ENCODE measurements at places on chromosomes 1 and 21.

- DNase-seq = no peak
Observed at GRCh38 chr1:148264374-148265276, 112.5 kb upstream of the NBPF11 start.

DNA sequence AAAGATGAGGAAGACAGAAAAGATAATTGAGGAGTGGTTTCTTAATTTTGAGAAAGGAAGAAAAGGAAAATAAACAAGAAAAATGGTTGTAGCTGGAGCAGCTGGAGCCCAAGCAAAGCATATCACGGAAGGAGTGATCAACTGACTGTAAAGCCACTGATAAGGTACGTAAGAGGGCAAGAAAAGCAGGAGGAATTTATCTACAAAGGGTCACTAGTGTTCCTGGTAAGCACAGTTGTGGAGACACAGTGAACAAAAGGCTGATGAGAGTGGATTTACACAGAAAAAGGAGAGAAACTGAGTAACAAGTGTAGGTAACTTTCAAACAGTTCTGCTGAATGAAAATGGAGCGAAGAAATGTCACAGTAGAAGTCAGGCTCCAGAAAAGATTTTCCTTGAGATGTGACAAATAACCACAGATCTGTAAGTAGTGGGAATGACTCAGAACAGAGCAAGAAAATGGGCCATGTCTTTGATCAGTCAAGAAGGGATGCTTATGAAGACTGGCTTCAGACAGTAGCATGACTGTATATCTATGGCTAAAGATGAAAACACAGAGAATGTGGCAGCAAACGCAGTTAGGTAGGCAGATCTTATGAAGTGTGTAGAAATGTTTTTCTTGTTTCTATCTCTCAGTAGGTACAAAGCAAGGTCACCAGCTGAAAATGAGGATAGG, 45.6 kb upstream of the RBM34 start:
- no peak for DNase-seq

DNA sequence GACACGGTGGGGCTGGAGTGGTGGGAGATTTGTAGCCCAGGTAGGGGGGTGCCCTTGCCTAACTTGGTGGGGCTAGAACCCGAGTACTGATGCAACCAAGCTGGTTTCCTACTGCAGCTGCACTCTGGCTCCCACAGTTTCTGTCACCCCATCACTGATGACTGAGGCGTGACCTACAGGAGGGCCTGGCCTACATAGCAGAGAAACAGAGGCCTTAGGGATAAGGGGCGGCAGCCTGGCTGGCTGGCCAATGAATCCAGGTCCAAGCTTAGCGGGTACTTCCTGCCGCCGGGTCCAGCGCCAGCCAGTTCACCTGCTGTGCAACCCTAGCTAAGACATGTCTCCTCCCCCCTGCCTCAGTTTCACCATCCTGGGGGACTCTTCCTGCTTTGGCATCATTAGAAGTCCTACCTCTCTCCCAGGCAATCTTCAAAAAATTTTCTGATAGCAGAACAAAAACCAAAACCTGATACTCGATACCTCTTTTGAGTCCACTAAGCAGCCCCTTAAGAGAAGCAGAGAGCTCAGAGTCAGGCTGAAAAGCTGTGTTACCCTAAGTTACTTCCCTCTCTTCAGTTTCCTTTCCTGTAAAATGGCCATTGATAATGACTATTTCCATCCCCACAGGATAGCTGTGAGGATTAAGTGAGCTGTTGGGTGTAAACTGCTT, 27.3 kb upstream of the RNF19B start:
- no peak for DNase-seq

DNA sequence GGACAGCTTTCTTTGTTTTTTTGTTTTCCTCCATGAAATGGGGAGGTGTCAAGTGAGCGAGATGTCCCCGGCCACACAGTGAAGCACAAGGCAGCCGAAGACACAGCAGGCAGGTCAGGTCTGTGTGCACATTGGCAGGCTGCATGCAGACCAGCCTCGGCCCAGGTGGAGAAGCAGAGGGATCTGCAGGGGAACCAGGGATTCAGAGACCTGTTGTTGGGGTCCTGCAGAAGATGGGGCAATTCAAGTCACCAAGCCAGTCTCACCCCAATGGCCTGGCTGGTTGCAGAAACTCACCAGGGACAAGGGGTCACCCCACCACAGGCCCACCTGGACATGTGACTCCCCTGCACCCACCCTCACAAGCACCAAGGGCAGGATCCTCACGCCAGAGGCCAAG, 4.0 kb upstream of the ABCG1 start:
- DNase-seq = no peak

DNA sequence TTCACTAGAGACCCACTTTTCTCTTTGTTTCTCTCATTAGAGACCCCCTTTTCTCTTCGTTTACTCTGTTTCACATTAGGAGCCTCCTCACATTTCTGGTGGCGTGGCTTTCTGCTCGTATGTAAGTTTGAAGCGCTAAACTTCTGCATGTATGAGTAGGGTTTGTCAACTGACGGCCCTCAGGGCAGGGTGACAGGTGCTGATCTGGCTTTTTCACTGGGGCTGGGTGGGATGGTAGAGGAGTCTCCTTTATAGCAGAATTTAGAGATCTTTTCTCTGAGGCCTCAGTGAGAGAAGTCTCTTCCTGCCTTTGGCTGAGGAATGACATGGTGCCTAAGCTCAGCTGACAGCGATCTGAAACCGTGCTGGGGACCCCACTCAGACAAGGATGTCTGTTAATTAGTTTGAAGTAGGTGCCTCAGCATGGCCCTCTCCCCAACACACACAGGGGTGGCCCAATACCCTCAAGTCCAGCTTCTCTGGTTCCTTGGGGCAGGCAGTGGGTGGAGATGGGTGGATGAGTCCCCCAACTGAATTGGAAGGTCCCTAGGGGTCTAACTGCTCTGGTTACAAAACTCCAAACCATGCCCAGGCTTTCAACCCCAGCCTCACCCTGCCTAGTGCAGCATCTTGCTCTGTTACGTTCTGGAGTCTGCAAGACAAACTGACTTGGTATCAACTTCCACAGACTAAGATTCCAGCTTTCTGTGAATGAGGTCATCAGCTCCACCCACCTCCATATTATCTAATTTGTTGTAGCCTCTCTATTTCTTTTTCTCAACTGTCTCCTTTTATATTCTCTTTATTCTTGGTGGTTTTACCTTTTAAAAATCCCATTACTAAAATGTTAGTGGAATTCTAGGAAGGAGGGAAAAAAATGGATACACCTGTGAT, 3.2 kb downstream of the SLC1A7 start:
- no peak for DNase-seq

GRCh38 chr1:192592517-192592916, 16.9 kb downstream of the RGS1 start:
- no peak for DNase-seq

- DNase-seq = no peak
Observed at GRCh38 chr1:12345350-12346217, 115.8 kb downstream of the VPS13D start.

GRCh38 chr1:189496768-189497167, 980.9 kb downstream of the BRINP3 start:
- DNase-seq = no peak

DNA sequence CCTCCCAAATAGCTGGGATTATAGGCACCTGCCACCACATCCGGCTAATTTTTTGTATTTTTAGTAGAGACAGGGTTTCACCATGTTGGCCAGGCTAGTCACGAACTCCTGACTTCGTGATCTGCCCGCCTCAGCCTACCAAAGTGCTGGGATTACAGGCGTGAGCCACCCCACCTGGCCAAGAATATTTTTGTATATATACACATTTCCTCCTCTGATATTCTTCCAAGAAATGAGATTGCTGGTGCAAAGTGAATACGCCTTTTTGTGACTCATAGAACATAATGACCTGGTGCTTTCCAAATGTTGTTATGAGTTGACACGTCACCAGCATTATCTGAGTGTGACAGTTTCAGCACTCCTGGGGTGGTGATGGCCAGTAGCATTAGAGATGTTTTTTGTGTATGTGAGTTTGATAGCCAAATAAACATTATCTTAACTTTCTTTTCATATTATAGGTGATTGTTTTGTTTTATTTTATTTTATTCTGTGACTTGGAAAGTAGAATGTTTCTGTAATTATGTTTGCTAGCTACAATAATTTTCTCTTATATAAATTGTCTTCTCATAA, 54.9 kb downstream of the KCNK1 start:
- no peak for DNase-seq

DNA sequence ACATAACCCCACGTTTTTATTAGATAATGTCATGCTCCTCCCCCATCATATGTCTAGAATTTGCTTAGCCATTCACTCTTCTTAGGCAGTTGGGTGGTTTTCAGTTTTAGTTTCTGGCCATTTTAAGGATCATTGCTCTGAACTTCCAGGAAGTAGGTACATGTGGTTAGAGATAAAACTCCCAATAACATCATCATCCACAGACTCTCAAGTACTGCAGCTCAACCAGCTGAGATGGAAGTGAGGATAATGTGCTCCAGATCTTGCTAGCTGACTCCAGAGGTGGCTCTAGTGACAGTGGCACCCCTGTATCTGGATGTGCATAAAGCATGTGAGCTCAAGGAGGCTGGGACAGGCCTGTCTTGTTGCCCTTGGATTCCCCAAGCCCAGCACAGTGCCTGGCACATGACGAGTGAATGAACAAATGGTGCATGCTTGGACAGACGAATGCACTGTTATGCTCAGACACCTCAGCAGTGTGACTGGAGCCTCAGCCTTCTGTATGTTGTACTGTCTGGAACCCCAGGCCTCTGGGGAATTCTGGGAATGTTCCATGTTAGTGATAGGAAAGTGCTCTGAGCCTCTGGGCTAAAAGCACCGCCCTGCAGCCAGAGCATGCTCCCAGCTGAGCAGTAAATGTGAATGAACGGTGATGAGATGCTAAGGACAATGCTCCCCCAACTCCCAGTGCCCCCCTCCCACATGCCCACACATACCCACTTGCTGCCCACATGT, 16.4 kb upstream of the KCNN3 start:
- DNase-seq = no peak

- no peak for DNase-seq
Observed at GRCh38 chr1:236343246-236343870, 50.7 kb upstream of the EDARADD start.

DNA sequence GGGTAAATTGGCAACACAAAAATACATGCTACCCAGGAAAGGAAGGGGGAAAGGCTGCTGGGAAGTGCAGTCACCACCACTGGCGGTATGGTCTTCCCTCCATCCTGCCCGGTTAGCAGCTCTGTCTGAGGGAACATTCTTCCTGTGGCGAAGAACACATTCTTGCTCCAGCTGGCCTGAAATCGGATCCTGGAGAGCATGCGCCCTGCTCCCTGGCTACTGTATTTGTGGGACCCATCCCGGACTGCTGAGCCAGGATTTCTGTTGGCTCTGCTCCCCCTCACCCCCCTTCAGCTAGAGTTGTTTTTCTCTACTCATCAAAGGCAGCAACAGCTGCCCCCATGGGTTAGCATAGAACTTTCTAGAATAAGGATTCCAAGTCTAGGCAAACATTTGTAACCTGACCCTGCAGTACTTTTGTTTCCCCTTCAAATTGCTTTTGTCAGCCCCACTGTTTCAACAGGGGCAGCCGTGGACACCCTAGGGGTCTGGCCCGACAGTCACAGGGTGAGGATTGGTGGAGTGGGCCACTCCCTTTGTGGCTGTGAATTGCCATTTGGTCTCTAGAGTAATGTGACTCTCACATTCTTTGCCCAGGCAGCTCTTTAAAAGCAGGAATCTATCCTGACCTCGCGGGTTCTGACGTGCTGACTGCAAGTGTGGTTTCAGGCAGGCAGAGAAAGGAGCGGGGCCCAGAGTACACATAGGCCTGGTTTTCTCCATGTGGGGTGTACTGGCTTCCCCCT, 157.7 kb downstream of the TOMM20 start:
- peak; percentile 97 for DNase-seq

DNA sequence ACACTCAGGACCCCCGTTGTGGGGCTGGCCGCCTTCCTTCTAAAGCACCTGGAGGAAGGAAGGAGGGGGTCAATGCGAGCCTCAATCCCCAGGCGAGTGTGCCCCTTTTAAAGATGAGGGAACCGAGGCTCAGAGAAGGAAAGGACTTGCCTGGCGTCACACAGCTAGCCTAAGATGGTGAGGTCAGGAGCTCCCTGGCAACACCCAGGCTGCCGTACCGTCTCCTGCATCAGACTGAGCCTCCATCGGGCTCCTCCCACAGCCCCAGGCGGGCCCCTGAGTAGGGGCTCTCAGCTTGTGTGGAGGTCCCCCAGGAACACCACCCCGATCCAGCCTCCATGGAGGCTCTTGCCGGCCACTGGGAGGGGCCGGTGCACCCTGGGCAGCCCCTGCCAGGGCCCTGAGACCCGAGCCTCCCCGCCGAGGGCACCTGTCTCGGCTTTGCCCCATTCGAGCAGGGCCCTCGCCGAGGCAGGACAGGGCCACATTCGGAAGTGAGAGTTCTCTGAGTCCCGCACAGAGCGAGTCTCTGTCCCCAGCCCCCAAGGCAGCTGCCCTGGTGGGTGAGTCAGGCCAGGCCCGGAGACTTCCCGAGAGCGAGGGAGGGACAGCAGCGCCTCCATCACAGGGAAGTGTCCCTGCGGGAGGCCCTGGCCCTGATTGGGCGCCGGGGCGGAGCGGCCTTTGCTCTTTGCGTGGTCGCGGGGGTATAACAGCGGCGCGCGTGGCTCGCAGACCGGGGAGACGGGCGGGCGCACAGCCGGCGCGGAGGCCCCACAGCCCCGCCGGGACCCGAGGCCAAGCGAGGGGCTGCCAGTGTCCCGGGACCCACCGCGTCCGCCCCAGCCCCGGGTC, at the start of gene AIRE:
Gene AIRE (plus strand): TSS at position 739 of the 855 bp plus-strand sequence. CDS start 131 bp downstream, outside the sequence.
- DNase-seq = no peak

- DNase-seq = no peak
Observed at GRCh38 chr1:99749504-99750347, 16.7 kb downstream of the FRRS1 start.

- no peak for DNase-seq
Observed at GRCh38 chr1:234963904-234964702, 164.5 kb downstream of the TOMM20 start.

- DNase-seq = no peak
Observed at GRCh38 chr1:187157115-187157514, 328.4 kb downstream of the PLA2G4A start.

- no peak for DNase-seq
Observed at GRCh38 chr1:3450983-3451382, 3.5 kb upstream of the ARHGEF16 start.

GRCh38 chr1:67371681-67372080, 58.5 kb downstream of the SERBP1 start:
- no peak for DNase-seq

DNA sequence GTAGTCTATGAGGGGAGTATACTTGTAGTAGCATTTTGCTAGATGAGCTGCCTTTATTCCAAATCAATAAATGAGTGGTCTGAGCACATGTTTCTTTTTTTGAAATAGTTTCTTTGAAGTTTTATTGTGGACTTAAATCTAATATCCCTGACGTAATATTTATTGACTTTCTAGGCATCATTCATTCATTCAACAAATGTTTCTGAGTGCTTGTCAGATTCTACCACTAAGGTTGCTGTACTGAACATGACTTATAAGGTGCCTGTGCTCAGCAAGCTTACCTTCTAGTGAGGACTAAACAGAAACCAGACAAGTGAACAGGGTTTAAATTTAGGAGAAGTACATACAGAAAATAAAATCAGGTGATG, 68.4 kb downstream of the POU2F1 start:
- no peak for DNase-seq

- no peak for DNase-seq
Observed at GRCh38 chr1:160647329-160647720, 481 bp upstream of the SLAMF1 start.
